ENCODE measurements at places on chromosomes 13 and 19. TPM values are rescaled to one million over a fixed set of nuclear protein-coding genes. Genes with fewer than 3 reads are reported as not detected.

The GPC5 gene
- not detected for total RNA-seq

The ALOX5AP gene
- 2.9 TPM for total RNA-seq

The DNASE2 gene
- total RNA-seq = 30.4 TPM

The GRK1 gene
- total RNA-seq = not detected

- DNase-seq = no peak
- no peaks in the 10 kb centered on the region for H3K27me3 ChIP-seq
- no peaks in the 10 kb centered on the region for H3K4me1 ChIP-seq
- no peak overlapping the region for H3K27ac ChIP-seq
- no peak overlapping the region for H3K4me3 ChIP-seq
- H3K36me3 ChIP-seq = no peaks in the 10 kb centered on the region
Measured at GRCh38 chr13:21365574-21365973, 93.5 kb downstream of the ZDHHC20 start.

GRCh38 chr13:99439048-99439447, 62.2 kb upstream of the TM9SF2 start:
- no peaks in the 10 kb centered on the region for H3K36me3 ChIP-seq
- H3K4me1 ChIP-seq = peaks cover 9% of the 10 kb centered on the region
- H3K27ac ChIP-seq = no peak overlapping the region
- H3K27me3 ChIP-seq = no peaks in the 10 kb centered on the region
- H3K4me3 ChIP-seq = no peak overlapping the region
- no peak for DNase-seq

DNA sequence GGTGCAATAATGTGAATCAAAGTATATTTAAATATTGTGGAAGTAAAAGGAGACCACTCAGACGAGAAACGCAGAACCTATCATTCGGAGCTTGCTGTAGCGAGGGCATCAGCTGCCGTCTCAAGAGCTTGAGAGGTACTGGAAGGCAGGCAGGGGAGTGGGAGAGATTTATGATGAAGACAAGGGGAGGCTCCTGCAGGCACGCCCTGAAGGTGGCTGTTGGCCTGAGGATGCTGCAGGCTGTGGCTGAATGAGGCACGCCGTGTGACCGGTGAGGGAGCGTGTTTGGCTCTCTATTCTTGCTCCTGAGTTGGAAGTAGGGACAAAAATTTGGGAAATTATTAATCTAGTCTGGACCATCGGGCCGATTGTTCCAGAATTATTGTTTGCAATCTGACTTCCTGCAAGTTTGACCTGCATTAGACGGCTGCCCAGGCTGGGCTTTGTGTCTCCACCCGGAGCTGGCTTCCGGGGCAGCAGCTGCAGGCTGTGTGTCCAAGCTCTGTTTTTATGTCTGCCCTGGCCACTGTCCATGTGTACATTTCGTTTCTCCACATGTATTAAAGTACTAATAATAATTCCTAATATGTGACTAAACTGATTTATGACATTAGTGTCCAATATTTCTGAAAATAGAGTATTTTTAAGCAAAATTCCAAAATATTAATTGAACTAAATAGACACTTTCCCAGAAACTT, 91.1 kb upstream of the ANKRD10 start:
- H3K36me3 ChIP-seq = no peaks in the 10 kb centered on the region
- H3K4me3 ChIP-seq = no peak overlapping the region
- H3K27ac ChIP-seq = peak overlapping the region; percentile 86

The FXYD3 gene
- total RNA-seq = 440 TPM

GRCh38 chr13:79455331-79455730, 25.6 kb upstream of the NDFIP2 start:
- no peaks in the 10 kb centered on the region for H3K4me1 ChIP-seq
- H3K27me3 ChIP-seq = no peaks in the 10 kb centered on the region
- H3K27ac ChIP-seq = no peak overlapping the region
- DNase-seq = no peak

The ARHGEF7 gene
- total RNA-seq = 107 TPM

DNA sequence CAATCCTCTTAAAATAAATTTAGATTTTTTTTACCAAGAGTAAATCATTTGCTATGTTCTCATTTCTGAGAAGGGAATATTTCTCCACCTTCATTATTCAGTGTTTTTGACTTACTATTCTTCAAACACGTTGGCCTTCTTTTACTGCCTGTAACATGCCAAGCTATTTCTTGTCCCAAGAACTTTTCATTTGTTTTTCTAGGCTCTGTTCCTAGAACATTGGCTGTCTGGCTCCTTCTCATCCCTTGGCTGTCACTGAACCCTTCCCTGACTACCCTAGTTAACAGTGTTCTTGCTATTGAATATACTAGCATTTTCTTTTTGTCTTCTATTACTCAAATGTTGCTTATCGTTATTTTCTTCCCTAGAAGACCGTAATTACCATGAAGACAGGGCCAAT, 248.1 kb downstream of the ITGBL1 start:
- no peaks in the 10 kb centered on the region for H3K27me3 ChIP-seq
- H3K4me1 ChIP-seq = no peaks in the 10 kb centered on the region
- no peak for DNase-seq
- H3K27ac ChIP-seq = no peak overlapping the region
- no peaks in the 10 kb centered on the region for H3K36me3 ChIP-seq

DNA sequence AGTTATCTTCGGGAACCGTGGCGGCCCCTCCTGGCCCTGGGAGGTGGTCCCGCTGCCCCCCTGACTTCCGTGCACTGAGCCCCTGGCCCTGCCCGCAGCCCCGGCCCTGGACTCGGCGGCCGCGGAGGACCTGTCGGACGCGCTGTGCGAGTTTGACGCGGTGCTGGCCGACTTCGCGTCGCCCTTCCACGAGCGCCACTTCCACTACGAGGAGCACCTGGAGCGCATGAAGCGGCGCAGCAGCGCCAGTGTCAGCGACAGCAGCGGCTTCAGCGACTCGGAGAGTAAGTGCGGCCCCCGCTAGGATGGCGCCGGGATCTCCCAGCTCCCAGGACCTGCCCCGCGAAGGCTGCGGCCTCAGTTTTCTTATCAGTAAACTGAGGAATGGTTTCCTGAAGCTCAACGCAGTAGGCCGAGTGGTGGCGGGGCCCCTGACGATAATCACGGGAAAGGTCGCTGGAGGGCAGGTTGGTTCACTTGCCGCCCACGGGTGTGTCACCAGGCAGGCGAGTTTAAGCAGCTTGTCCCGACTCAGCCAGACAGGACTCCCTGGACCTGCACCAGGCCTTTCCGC, 924 bp downstream of the RGCC start:
- H3K4me3 ChIP-seq = peak overlapping the region; percentile 76
- no peaks in the 10 kb centered on the region for H3K27me3 ChIP-seq
- H3K36me3 ChIP-seq = no peaks in the 10 kb centered on the region
- H3K27ac ChIP-seq = peak overlapping the region; percentile 73
- peaks cover 29% of the 10 kb centered on the region for H3K4me1 ChIP-seq

GRCh38 chr19:11423791-11424181, 4.7 kb upstream of the RGL3 start:
- no peak overlapping the region for H3K27ac ChIP-seq
- H3K27me3 ChIP-seq = peaks cover 7% of the 10 kb centered on the region
- H3K4me1 ChIP-seq = peaks cover 38% of the 10 kb centered on the region
- no peak overlapping the region for H3K4me3 ChIP-seq

- no peak for DNase-seq
- no peaks in the 10 kb centered on the region for H3K27me3 ChIP-seq
- H3K36me3 ChIP-seq = no peaks in the 10 kb centered on the region
- no peak overlapping the region for H3K27ac ChIP-seq
- H3K4me1 ChIP-seq = no peaks in the 10 kb centered on the region
Measured at GRCh38 chr13:66859934-66860877, 369.9 kb downstream of the PCDH9 start.

GRCh38 chr13:82898586-82898985, 983.7 kb downstream of the SLITRK1 start:
- no peak for DNase-seq
- H3K4me1 ChIP-seq = no peaks in the 10 kb centered on the region
- H3K27ac ChIP-seq = no peak overlapping the region

DNA sequence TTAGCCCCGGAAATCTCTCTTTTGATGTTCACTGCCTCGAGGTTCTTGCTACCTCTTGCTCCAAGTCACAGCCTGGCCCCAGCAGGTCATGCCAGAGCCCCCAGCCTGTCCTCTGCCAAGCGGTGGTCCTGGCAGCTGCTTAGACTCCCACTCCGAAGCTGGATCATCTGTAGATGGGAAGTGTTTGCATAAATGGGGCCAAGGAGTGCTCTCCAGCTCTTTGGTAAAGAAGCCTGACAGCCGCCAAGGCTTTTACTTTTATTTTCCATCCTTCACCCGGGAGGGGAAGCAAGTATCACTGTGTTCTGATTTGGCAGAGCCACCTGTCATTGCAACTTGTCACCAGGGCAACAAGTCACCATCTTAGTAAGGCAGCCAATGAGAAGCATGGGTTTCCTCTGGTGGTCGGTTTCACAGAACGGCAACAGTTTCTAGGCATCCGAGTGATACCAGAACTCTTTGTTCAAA, 10.6 kb upstream of the RETN start:
- peak overlapping the region; percentile 57 for H3K27ac ChIP-seq
- H3K27me3 ChIP-seq = peaks cover 29% of the 10 kb centered on the region

GRCh38 chr19:1853295-1854038, 5.2 kb upstream of the REXO1 start:
- peaks cover 10% of the 10 kb centered on the region for H3K27me3 ChIP-seq
- no peak overlapping the region for H3K4me3 ChIP-seq
- peak; percentile 90 for DNase-seq
- peak overlapping the region; percentile 69 for H3K27ac ChIP-seq
- H3K4me1 ChIP-seq = peaks cover 63% of the 10 kb centered on the region

DNA sequence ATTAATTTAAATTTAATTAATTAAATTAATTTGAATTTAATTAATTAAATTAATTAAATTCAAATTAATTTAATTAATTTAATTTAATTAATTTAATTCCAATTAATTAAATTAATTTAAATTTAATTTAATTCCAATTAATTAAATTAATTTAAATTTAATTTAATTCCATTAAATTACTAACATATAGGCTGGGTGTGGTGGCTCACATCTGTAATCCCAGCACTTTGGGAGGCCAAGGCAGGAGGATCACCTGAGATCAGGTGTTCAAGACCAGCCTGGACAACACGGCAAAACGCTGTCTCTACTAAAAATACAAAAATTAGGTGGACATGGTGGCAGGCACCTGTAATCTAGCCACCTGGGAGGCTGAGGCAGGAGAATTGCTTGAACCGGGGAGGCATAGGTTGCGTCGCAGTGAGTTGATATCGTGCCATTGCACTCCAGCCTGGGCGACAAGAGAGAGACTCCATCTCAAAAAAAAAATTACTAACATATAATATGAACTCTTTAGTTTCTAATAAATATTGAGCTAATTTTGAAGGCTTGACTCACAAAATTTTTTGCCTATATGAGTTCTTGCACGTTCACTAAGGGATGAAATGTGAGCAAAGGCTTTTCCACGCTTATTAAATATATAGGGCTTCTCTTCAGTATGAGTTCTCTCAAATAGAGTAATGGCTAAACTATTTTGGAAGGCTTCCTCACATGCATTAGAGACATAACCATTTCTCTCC, 9.0 kb upstream of the USP29 start:
- H3K4me1 ChIP-seq = no peaks in the 10 kb centered on the region
- H3K4me3 ChIP-seq = no peak overlapping the region
- no peaks in the 10 kb centered on the region for H3K36me3 ChIP-seq

The IQCN gene
- total RNA-seq = not detected

DNA sequence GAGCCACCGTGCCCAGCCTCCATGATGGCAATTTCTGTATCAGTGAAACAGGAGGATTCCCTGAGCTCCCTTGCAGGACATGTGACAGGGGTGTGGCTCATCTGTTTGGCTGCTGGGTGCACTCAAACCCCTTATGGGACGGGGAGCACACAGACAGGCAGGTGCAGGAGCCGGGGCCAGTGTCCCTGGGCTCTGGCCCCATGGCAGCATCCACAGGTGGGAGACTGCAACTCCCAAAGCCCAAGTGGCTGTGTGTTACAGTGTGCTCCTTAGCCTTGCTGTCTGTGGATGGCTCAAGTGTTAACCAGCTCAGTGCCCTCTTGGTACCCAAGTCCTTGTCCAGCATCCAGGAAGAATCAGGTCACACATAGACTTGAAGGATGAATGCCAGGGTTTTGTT, 14.6 kb downstream of the MBD3L1 start:
- no peaks in the 10 kb centered on the region for H3K27me3 ChIP-seq
- no peak for DNase-seq
- no peaks in the 10 kb centered on the region for H3K4me1 ChIP-seq
- H3K4me3 ChIP-seq = no peak overlapping the region

GRCh38 chr13:30690282-30691188, 44.8 kb upstream of the ALOX5AP start:
- peak overlapping the region; percentile 46 for H3K27ac ChIP-seq
- H3K36me3 ChIP-seq = no peaks in the 10 kb centered on the region
- peak overlapping the region; percentile 41 for H3K4me3 ChIP-seq
- H3K4me1 ChIP-seq = peaks cover 12% of the 10 kb centered on the region
- no peaks in the 10 kb centered on the region for H3K27me3 ChIP-seq
- DNase-seq = peak; percentile 86

- H3K4me3 ChIP-seq = no peak overlapping the region
- H3K4me1 ChIP-seq = no peaks in the 10 kb centered on the region
- peaks cover 45% of the 10 kb centered on the region for H3K36me3 ChIP-seq
- no peaks in the 10 kb centered on the region for H3K27me3 ChIP-seq
- H3K27ac ChIP-seq = peak overlapping the region; percentile 33
Measured at GRCh38 chr19:3012621-3013262, 16.3 kb downstream of the TLE2 start.

DNA sequence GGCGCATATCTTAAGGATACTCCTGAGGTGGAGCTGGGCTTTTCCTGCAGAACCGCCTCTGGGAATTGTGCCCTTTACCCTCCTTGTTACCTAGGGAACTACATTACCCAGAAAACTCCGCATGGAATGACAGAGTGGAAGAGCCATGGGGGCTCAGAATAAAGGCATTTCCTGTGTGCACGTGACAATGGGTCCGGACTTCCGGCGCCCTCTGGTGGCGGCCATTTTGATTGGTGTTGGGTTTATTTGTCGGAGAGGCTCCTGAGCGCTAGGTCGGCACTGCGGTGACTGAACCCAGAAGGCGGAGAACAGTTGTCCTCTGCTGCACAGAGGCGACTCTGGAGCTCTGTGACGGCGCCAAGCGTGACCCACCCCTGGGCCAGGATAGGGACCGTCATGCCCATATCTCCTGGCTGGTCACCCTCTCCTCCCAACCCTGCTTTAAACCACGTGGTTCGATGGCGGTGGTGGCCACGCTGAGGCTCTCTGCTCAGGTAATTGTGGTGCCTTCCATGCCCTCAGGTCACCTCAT, at the start of gene ZNF587B:
Gene ZNF587B (plus strand): TSS at position 229 of the 532 bp plus-strand sequence. CDS start 230 bp downstream, at position 459.
- H3K4me1 ChIP-seq = peaks cover 7% of the 10 kb centered on the region
- peak; percentile 51 for DNase-seq
- peak within 1 kb of the TSS; percentile 41 for H3K4me3 ChIP-seq
- H3K27me3 ChIP-seq = no peaks in the 10 kb centered on the region

The PCSK4 gene
- total RNA-seq = not detected

DNA sequence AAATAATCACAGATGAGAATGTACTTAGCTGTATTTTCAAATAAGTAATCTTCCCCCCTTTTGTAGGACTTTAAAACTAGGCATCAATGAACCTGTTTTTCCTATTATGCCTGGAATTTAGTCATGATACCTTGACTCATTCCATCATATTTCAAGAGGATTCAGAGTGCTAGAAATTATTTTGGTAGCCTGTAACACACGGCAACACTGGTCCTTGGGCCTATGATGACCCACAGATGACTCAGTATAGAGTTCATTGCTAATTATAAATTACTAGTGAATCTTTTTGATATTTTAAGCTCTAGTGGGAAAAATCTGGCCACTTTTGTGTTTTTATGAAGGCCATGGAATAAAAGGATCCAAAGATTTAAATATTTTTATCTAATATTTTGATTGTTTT, 26.0 kb upstream of the GARRE1 start:
- H3K4me1 ChIP-seq = peaks cover 10% of the 10 kb centered on the region
- peaks cover 80% of the 10 kb centered on the region for H3K36me3 ChIP-seq
- H3K27ac ChIP-seq = no peak overlapping the region
- no peaks in the 10 kb centered on the region for H3K27me3 ChIP-seq

Measured in stomach (tissue), 19 donors.